Tibial nerve (tissue), 4 donors: ENCODE measurements at places on chromosomes 3 and 15.
A peak's percentile ranks its signal among the peaks of the same experiment; 100 is the strongest.

- H3K27ac ChIP-seq: peak overlapping the region; percentile 74
- no peaks in the 10 kb centered on the region for H3K36me3 ChIP-seq
- no peak for DNase-seq
- H3K4me3 ChIP-seq: peak overlapping the region; percentile 53
- peaks cover 43% of the 10 kb centered on the region for H3K4me1 ChIP-seq
These were observed 90.7 kb downstream of the TIGIT start for GRCh38 chr3:114384558-114384903.

DNA sequence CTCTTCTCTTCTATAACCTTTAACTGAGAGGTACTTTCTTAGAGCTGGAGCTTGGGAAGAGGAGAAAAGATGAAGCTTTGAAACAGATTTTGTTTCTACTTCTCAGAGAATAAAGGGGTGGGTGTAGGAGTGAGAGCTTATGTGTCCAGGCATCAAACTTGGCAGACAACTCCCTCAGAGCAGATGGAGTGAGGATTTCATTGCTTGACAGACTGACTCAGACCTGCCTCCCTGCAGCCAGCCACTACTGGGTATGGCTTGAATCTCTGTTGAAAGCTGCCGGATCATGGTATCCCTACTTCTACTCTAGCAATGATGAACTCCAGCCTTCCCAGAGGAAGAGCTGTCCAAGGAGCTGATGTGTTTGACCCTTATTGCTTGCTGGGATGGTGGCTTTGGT, 36.7 kb downstream of the SYN2 start:
- H3K27me3 ChIP-seq: peaks cover 6% of the 10 kb centered on the region
- no peak for DNase-seq
- no peaks in the 10 kb centered on the region for H3K36me3 ChIP-seq
- H3K27ac ChIP-seq: no peak overlapping the region
- no peak overlapping the region for H3K4me3 ChIP-seq

GRCh38 chr3:156535162-156535627, 19.7 kb downstream of the SSR3 start:
- no peak overlapping the region for H3K4me3 ChIP-seq
- no peaks in the 10 kb centered on the region for H3K36me3 ChIP-seq
- peak overlapping the region; percentile 60 for H3K27ac ChIP-seq
- DNase-seq: peak; percentile 79

GRCh38 chr3:136120373-136121348, 75.5 kb downstream of the MSL2 start:
- no peak overlapping the region for H3K4me3 ChIP-seq
- no peak for DNase-seq
- no peak overlapping the region for H3K27ac ChIP-seq
- H3K4me1 ChIP-seq: no peaks in the 10 kb centered on the region
- H3K27me3 ChIP-seq: no peaks in the 10 kb centered on the region
- H3K36me3 ChIP-seq: no peaks in the 10 kb centered on the region

DNA sequence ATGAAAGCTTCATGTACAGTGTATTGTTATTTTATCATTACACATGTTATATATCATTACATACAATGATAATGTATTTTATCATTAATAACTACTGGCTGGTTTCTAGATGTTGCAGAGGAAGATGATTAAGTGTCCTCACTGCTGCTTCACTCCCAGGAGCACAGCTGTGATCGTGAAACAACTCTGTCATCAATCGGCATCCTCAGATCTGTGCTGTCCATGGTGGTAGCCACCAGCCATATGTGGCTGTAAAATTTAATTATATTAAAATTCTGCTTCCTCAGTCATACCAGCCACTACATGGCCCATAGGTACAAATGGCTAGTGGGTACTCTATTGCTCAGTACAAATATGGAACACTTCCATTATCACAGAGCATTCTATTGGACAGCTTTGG, 379.4 kb upstream of the CFAP20DC start:
- DNase-seq: no peak
- H3K27me3 ChIP-seq: no peaks in the 10 kb centered on the region
- H3K36me3 ChIP-seq: no peaks in the 10 kb centered on the region
- H3K4me1 ChIP-seq: no peaks in the 10 kb centered on the region
- H3K27ac ChIP-seq: no peak overlapping the region

GRCh38 chr3:147297761-147298350, 108.5 kb downstream of the ZIC4 start:
- no peaks in the 10 kb centered on the region for H3K27me3 ChIP-seq
- no peak for DNase-seq
- H3K27ac ChIP-seq: no peak overlapping the region
- no peaks in the 10 kb centered on the region for H3K4me1 ChIP-seq
- H3K4me3 ChIP-seq: no peak overlapping the region
